ENCODE measurements at places on chromosomes 2 and 18.

DNA sequence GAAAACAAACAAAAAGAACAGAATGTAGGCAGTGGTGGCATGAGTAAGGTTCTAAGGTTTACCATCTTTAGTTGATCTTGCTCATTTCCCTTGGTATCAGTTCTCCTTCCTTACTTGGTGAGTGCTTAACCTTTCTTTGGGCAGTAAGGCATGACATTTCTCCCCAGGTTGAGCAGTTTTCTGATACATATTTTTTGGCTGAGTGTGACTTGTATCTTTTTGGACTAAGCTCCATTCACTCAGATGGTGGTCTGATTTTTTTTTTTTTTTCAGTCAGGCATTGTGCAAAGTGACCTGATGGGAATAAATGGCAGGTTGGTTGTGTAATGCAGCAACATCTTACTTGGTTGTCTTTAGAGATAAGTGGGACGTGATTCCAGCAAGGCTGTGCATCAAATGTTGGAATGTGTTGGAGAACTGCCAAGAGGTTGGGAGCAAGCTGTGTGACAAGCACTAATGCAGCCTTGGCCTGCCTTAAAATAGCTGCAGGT is 15.1 kb downstream of the SPTBN1 start:
- peak; percentile 93 for DNase-seq

GRCh38 chr2:107007927-107008326 is 122.0 kb upstream of the ST6GAL2 start:
- no peak for DNase-seq

DNA sequence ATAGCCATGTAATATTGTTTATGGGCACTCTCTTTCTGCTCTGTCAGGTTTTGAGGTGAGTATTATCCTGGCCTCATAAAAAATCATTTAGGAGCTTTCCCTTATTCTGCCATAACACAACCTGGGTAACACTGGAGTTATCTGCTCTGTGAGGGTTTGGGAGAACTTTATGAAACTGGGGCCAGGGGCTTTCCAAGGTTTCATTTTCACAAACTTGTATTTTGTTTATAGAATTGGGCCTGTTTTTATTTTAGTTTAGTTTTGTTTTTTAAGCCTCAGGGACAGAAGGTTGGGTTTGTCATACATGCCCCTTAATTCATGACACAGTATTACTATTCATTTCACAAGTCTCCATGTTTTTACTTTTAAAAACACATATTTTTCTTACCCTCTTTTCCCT is 83.5 kb downstream of the IRS1 start:
- no peak for DNase-seq

GRCh38 chr2:233165895-233166661 is 85.4 kb upstream of the ATG16L1 start:
- DNase-seq, result peak; percentile 8

DNA sequence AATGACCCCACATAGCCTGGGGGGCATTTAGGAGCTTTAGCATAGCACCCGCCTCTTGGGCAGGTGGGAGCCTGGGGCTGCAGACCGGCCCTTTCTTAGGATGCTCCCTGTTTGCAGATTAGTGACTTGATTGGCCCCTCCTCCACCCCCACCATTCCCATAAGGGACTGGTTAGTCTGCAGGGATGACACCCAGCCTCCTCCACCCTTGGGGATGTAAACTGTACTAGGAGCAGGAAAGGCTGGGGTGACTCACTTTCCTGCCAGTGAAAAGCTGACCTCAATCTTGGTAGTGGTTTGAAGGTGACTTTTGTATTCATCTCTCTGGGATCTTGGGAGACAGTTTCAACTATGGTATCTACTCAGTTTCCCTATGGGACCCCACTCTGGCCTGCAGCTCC is 24.2 kb downstream of the CTIF start:
- DNase-seq, result peak; percentile 92

DNA sequence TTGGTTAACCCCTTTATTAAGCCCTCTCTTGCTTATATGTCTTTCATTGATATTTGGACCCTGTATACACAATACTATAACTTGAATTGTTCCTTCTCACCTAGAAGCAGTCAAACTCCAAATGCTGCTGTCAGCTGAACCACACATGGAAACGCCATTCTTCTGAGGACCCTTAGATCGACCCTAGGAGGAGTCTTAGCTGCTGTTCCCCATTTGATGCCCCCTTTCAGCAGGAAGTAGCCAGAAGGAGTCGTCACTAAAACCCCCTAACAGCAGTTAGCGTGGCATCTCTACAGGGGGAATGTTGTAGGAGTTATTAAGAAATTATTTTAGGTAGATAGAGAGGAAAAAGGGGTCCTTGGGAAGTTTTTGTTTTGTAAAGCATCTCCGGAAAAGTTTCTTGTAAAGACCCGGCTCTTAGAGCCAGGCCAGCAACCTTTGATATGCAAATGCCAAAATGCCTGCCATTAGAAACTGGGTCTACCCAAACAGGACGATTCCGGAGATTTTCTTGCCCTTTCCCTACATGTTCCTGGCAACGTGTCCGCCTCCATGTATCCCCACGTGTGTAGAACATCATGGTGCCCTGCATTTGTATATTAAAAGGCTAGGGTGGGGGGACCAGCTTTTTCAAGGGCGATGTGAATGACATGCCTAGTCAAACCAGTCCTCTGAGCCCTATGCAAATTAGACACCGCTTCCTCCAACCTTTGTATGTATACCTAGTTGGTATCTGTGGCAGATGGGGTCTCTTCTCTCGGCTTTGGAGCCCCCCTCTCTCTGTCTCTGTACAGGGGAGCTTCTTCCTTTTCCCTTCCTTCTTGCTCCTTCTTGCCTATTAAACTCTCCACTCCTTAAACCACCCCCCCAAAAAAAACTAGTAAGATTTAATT is 638.4 kb upstream of the POU3F3 start:
- no peak for DNase-seq

DNA sequence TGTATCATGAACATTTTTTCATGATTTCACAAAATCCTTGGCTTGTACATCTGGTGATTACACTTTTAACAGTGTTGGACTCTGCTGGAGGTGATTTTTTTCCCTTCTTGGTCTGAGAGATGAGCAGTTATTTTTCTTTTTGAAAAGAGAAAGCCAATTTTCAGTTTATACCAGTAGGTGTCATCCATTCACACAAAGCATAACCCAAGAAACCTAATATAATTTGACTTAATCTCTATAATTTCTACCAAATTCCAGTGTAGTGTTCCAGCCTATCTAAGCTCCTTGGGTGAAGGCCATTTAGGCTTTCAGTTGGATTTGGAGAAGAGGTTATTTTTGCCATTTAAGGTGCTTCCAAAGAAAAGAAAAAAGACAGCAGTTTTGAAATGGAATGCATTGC is 7.7 kb upstream of the ICOS start:
- DNase-seq, result peak; percentile 30

DNA sequence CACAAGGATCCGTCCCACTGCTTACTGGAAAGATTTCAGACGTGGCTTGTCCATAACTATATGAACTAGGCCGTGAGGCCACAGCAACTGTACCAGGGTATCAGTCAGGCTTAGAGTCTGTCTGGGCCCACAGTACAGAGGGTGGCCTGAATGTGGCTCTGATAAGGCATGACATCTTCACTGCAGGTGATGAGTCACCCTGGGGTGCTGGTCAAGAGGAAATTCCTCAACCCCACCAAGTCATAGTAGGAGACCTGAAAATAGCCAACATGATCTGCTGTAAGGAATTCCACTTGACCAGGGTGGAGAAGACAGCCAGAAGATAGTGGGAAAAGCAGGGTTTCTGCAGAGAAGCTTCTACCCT is 107.7 kb downstream of the INHBB start:
- DNase-seq, result peak; percentile 62

DNA sequence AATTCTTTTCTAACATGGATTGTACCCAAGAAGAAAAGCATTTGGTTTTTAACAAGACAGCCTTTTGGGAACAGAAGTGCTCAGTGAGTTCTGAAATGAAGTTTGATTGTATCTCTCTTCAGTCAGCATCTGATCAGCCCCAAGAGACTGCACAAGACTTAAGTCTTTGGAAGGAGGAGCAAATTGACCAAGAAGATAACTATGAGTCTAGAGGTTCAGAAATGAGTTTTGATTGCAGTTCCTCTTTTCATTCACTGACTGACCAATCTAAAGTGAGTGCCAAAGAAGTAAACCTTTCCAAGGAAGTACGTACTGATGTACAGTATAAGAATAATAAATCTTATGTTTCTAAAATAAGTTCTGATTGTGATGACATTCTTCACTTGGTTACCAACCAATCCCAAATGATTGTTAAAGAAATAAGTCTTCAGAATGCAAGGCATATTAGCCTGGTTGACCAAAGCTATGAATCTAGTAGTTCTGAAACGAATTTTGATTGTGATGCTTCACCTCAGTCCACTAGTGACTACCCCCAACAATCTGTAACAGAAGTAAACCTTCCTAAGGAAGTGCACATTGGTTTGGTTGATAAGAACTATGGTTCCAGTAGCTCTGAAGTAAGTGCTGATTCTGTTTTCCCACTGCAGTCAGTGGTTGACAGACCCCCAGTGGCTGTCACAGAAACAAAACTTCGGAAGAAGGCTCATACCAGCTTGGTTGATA is 31.2 kb downstream of the ZDBF2 start:
- DNase-seq, result no peak

DNA sequence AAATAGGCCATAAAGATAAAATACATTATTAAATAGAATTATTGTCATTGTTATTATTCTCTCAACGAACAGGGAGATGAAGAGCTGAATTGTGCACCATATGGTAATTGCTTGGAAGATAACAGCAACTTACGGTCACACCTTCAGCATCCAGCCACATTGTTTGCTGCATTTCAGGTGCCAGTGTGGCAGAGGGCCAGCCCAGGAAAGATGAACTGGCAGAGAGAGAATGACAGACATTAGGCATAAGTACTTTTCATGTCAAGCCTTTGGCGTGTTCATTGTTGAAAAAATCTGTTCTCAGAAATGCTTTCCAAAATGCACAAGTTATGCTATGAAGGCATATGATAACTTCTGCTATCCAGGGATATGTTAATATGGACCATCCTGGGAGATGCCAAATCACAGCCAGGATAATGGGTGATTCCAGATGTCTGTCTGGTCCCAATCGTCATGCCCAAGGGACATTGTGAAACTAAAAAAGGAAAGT is 748.6 kb upstream of the PIK3C3 start:
- no peak for DNase-seq

- DNase-seq, result peak; percentile 53
Measured at GRCh38 chr2:121080013-121080772, 204.8 kb downstream of the TFCP2L1 start.

- no peak for DNase-seq
Measured at GRCh38 chr2:72347081-72347480, 199.4 kb upstream of the CYP26B1 start.

DNA sequence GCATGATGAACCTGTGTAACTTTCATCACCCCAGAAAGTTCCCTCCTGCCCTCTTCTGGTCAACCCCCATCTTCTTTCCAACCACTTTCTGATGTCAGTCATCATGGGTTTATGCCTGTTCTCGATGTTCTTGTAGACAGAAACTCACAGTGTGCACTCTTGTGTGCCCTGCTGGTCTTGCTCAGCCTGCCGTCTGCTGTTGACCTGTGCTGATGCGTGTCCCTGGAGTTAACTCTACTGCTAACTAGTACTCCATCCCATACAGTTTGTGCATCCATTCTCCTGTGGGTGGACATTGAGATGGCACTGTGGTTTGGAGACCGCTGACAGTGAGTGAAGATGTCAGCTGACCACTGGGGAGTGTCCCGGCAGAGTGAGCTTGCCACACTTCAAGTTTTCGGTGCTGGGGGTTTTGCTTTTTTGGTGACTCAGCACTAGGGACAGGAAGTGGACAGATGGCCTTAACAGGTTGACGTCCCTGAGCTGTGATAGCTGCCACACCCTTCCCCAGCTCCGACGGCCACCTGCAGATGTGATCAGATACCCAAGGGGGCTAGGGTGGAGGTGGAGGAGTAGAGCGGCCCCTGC is 14.8 kb downstream of the KLHL29 start:
- DNase-seq, result no peak

DNA sequence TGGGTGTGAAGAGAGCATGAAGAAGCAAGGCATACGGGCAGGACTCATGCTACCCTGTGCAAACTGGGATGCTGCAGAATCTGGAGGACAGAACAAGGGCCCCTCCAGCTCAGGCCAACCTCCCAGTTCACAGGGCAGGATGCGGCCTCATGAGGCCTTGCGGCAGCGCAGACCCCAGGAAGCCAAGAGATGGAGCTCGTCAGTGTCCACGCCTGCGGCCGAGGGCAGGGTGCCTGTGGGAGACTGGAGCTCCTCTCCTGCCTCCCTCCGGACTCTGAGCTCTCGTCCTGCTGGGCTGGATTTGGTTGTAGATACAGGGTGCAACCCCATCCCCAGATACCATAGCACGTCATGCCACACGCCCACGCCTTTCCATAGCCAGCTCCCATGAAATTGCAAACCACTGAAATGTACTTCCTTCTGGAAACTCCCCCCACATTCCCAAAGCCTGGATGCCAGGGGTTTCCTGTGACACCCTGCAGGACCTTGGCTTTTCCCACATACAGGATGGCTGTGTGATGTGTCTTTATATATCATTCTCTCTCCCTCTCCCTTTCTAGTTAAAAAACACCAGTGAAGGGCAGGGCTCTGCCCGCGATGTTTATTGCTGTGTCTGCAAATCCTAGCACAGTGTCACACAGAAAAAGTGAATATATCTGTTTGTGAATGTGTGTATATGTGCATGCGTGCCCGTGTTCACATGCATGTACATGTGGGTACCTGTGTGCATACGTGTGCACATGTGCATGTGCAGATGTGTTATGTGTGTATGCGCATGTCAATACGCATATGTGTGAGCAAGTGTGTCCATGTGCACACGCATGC is 12.3 kb upstream of the SNTG2 start:
- peak; percentile 87 for DNase-seq

- DNase-seq, result no peak
Measured at GRCh38 chr2:6769346-6769745, 96.4 kb downstream of the CMPK2 start.

- no peak for DNase-seq
Measured at GRCh38 chr2:231364061-231364460, 31.4 kb upstream of the B3GNT7 start.

DNA sequence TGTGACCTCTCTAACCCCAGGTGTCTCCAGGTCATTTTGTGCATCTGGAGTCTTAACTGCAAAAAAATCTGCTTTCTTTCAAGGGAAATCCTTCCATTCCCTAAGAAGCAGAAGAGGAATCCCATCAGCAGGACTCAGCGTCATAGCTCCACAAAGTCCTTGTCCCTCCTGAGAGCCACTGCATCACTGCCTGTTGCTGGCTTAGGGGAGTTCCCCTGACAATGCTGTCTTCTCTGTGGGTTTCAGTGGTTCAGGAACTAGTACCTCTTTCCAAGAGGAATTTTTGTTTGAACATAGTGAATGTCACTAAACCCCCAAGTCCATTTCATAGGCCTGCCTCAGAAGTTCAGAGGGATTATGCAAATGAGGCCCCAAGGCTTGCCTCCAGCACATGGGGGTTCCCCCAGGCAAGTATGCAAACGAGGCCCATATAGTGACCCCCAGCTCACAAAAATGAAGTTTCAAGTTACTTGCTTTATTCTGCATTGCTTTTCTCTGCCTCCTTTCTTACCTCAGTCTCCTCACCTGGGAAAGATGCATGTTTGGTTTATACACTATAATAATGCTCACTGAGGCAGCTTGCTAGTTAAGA is 513.9 kb upstream of the MEX3C start:
- DNase-seq, result no peak

- no peak for DNase-seq
Measured at GRCh38 chr2:144521686-144522085, 1.8 kb upstream of the ZEB2 start.

- no peak for DNase-seq
Measured at GRCh38 chr18:76973520-76974266, 151.3 kb downstream of the ZNF236 start.

All from fibroblast of skin of back (primary cell).